ENCODE measurements at places on chromosomes 5 and 9.

- peak; percentile 90 for DNase-seq
These were observed 74.1 kb downstream of the SERINC5 start for GRCh38 chr5:80181618-80182211.

GRCh38 chr9:109012009-109012875 is 1.1 kb downstream of the CTNNAL1 start:
- peak; percentile 68 for DNase-seq

DNA sequence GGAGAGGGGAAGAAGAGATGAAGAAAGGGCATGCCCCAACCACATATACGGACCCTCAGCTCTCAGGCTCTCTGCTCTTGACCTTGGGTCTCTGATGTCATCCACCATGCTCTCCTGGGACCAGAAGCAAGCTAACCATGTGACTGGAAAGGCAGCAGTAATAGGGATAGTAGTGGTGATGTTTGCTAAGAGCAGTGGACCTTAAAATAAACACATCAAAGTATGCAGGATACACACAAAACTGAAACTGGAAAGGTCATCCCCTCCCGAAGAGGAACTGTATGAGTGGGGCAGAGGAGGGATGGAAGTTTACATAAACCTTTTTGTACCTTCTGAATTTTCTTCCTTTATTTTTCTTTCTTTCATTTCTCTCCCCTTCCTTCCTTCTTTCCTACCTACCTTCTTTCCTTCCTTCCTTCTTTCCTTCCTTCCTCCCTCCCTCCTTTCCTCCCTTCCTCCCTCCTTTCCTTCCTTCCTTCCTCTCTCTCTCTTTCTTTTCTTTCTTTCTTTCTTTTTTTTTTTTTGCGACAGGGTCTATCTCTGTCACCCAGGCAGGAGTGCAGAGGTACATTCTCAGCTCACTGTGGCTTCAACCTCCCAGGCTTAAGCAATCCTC is 8.1 kb upstream of the PTPN3 start:
- DNase-seq = no peak

GRCh38 chr5:52010454-52010853 is 627.2 kb downstream of the ISL1 start:
- no peak for DNase-seq

DNA sequence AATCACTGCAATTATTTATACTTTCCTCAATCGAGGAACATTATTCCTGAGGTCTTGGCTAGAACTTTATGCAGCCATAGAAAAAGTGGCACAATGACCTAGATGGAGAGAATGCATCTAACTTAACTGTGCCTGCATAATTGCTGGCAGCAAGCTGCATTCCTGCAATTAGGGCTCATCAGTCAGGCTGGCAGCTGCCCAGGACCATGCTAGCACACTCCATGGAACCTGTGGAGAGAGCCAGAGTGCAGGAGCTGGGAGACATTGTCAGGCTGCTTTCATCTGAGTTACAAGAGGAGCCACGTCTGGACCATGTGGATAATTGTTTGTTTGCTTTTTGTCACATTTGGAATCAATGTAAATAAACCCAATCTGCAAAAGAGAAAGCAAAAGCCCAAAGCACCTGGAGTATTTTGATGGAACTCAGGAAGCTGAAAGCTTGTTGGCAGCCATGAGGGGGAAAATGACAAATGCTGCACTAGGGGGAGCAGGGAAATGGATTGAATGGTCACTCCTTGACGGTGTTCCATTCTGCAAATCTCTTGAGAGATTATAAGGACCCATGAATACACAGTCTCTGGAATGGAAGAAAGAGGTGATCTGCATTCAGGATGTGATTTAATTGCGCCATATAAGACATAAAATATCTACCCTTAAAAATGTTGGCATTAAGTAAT is 839.9 kb downstream of the MAT2B start:
- DNase-seq = no peak

- DNase-seq = no peak
These were observed 16.6 kb downstream of the SQSTM1 start for GRCh38 chr5:179837076-179838011.

DNA sequence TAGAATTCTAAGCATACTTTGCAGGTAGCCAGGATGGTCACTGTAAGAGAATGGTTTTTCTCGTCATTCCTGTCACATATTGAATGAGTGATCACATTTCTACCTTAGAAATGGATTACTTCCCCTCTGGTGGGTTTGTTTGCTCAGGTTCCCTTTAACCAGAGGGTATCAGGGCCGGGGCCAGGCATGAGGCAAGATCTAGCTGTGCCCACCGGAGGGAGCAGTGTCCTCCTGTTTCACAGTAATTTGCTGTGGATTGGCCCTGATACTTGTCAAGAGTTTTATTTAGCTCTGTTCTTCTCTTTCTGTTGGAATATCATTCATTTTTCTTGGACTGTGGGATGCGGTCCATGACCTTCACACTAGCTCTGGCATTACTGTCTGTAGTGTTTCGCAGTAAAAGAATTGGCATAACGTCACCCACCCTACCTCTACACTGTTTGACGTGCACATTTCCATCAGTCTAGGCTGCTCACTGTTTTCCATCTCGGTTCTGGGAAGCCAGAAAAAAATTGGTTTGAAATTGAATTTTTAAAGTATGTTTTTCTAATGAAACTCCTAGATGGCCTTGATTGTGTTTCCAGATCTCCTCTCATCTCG is 42.4 kb upstream of the ZBED3 start:
- no peak for DNase-seq

DNA sequence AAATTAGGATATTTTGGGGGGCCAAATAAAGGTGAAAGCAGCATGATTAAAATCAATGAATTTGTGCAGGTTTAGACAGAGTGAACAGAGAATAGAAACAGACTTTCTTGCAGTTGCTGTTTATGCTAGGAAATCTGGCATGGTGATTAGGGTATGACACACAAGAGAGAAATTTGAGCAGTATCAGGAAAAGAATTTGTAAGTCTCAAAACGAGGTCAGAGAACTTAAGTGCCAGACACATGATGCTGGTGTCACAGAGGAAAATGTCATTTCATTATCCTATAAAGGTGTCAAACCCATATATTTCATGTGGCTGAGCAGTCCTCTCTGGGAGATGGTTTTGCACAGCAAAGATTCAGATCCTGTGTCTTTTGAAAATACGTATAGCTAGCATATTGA is 15.7 kb downstream of the LVRN start:
- no peak for DNase-seq

DNA sequence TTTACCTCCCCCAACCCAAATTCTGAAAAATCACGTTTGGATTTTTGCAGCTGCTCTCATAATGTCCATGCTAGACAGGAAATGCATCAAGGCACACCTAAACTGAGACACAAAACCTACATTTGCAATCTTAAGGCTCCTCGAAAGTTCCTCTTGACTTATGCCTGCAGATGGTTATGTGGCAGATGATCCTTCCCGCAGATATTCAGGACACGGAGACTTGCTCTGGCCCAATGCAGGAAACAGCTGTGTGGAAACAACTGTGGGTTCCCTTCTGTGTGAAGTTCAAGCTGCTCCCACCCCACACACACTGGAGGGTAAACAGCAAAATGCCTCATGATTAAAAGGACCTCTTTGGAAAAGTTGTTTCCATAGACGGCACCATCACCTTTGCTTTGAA is 253.8 kb downstream of the EBF1 start:
- DNase-seq = no peak

- DNase-seq = no peak
These were observed 8.6 kb upstream of the PHYKPL start for GRCh38 chr5:178241231-178241663.
